Activated CD4-positive, alpha-beta T cell treated with anti-CD3 and anti-CD28 coated beads, Interleukin-2, amount 10 ng/mL, durations not matched to agents 7 days and 5 days (primary cell): ENCODE measurements at places on chromosomes 1 and 21. TPM values are rescaled to one million over a fixed set of nuclear protein-coding genes. Genes with fewer than 3 reads are reported as not detected.

- peaks cover 9% of the 10 kb centered on the region for H3K4me1 ChIP-seq
- no peak overlapping the region for H3K4me3 ChIP-seq
- H3K27me3 ChIP-seq = no peaks in the 10 kb centered on the region
- no peak for DNase-seq
Observed at GRCh38 chr1:197783510-197783948, 8.2 kb upstream of the DENND1B start.

DNA sequence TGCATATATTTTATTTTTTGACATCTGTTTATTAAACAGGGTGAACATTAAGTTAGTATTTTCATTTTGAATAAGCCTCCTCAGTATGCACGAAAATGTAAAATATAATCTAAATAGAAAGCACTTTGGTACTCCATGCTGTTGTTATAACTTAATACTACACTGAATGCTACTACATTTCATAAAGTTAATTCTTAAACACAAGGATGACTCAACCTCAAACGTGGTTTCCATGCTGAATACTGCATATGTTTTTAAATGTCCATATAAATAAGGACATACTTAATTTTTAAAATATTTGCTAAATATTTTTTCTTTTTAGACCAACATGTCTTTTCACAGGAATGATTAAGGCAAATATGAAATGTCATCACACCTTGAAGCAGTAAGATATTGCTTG lies 83.9 kb downstream of the USP24 start:
- H3K27ac ChIP-seq = no peak overlapping the region
- DNase-seq = no peak
- H3K36me3 ChIP-seq = peaks cover 62% of the 10 kb centered on the region
- no peaks in the 10 kb centered on the region for H3K27me3 ChIP-seq

- H3K27ac ChIP-seq = no peak overlapping the region
- no peaks in the 10 kb centered on the region for H3K4me1 ChIP-seq
- no peaks in the 10 kb centered on the region for H3K27me3 ChIP-seq
- H3K36me3 ChIP-seq = no peaks in the 10 kb centered on the region
- H3K4me3 ChIP-seq = no peak overlapping the region
- DNase-seq = no peak
Observed at GRCh38 chr21:45386728-45387371, 18.1 kb upstream of the COL18A1 start.

DNA sequence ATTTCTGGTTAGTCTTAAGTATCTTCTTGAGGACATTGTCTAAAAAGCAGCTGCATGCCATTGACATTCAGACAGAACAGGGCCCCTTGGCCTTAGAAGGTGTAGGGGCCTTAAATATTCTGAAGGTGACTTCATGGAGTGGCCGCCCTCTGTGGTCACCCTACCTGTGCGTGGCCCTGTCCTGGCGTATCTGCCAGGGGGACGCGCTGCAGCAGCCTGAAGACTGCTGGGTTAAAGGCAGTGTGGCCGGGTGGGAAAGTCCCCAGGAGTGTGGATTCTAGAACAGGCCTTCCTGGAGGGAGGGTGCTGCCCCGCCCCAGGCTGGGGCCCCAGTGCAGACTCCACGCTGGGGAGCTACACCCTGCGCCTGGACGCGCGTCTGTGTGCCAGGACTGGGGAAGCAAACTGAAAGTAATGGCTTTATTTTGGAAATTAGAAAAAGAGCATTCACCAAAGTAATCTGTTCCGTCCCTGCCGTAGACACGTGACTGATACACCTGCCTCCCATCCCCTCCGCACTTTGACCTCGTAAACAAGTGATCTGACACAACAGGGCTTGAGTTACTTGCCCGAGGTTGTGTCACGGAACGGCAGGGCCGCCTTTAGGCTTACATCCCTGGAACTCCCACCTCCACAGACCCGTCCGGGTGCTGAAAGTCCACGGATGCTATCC lies 1.8 kb downstream of the AGPAT3 start:
- peak overlapping the region; percentile 91 for H3K27ac ChIP-seq
- H3K4me1 ChIP-seq = peaks cover 57% of the 10 kb centered on the region
- H3K36me3 ChIP-seq = peaks cover 37% of the 10 kb centered on the region
- peak overlapping the region; percentile 78 for H3K4me3 ChIP-seq
- H3K27me3 ChIP-seq = no peaks in the 10 kb centered on the region

- H3K4me1 ChIP-seq = peaks cover 47% of the 10 kb centered on the region
- no peak overlapping the region for H3K27ac ChIP-seq
- no peak overlapping the region for H3K4me3 ChIP-seq
- H3K27me3 ChIP-seq = no peaks in the 10 kb centered on the region
Observed at GRCh38 chr1:107842241-107842640, 122.7 kb downstream of the VAV3 start.

DNA sequence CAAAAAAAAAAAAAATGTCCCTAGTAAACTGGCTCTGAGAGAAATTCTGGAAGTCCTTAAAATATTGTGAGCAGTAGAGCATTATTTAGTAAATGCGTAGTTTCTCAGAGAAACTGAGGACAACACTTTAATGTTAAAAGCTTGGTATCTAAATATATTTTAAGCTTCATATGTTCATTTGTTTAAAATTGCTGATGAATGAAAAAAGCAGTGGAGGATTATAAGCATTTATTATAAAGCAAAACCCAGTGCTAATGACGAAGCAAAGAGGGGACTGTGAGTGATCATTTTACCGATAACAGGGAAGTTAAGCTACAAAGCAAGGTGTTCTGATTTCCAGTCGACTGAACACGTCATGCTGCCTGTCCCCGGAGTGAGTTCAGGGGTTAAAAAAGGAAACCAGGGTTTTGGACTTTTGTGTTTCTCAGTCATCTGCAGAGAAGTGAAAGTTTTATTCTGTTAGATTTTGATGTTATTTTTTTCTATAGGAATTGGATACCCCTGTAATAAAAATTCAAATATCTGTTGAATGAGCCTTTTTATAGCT lies 64.5 kb upstream of the SCCPDH start:
- peaks cover 21% of the 10 kb centered on the region for H3K36me3 ChIP-seq
- no peaks in the 10 kb centered on the region for H3K27me3 ChIP-seq
- no peak for DNase-seq
- H3K4me3 ChIP-seq = no peak overlapping the region

DNA sequence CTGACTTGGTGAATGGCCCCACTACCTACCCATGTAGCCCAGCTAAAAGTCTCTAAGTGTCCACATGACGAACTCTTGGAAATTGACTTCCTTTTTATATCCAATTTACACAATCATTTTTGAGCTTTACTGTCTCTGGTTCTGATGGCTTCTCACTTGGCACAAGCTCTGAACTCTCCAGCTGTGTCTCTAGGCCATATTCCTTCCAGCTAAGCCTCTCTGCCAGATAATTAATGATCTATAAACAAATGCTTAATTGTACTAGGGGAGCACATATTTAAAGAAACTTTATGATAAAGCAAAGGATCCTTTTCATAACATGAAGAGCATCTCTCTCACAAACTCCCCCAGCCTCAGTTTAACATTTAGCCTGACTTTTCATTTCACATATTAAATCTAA lies 16.3 kb upstream of the BEND5 start:
- peaks cover 8% of the 10 kb centered on the region for H3K4me1 ChIP-seq
- no peak overlapping the region for H3K4me3 ChIP-seq
- H3K27me3 ChIP-seq = peaks cover 2% of the 10 kb centered on the region
- H3K36me3 ChIP-seq = no peaks in the 10 kb centered on the region

GRCh38 chr1:119873135-119874015 lies 22.9 kb downstream of the ADAM30 start:
- DNase-seq = no peak
- H3K4me1 ChIP-seq = peaks cover 2% of the 10 kb centered on the region
- H3K27ac ChIP-seq = no peak overlapping the region
- H3K4me3 ChIP-seq = no peak overlapping the region

- H3K36me3 ChIP-seq = peaks cover 3% of the 10 kb centered on the region
- H3K4me1 ChIP-seq = peaks cover 52% of the 10 kb centered on the region
- no peak for DNase-seq
- H3K4me3 ChIP-seq = peak overlapping the region; percentile 23
Observed at GRCh38 chr21:43734131-43734927, 15.4 kb downstream of the PDXK start.

DNA sequence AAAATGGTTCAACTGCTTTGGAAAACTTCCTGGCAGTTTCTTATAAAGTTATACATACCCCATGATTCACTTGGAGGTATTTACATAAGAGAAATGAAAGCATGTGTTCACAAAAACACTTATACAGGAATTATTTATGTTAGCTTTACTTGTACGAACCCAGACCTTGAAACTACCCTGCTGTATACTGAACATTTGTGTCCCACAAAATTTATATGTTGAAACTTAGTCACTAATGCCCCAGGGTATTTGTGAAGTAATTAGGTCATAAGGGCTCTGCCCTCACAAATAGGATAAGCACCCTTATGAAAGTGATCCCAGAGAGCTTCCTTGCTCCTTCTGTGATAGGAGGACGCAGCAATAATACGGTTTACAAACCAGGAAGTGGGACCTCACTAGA lies 42.7 kb upstream of the B3GALT2 start:
- no peak overlapping the region for H3K4me3 ChIP-seq
- H3K27ac ChIP-seq = no peak overlapping the region
- H3K4me1 ChIP-seq = peaks cover 2% of the 10 kb centered on the region
- no peak for DNase-seq

Gene LENEP
- total RNA-seq = 0.85 TPM

Gene GJC2
- 0.40 TPM for total RNA-seq

Gene CAP1
- total RNA-seq = 740 TPM

GRCh38 chr1:17805869-17806684 lies 50.9 kb downstream of the ACTL8 start:
- H3K36me3 ChIP-seq = no peaks in the 10 kb centered on the region
- H3K4me3 ChIP-seq = no peak overlapping the region

DNA sequence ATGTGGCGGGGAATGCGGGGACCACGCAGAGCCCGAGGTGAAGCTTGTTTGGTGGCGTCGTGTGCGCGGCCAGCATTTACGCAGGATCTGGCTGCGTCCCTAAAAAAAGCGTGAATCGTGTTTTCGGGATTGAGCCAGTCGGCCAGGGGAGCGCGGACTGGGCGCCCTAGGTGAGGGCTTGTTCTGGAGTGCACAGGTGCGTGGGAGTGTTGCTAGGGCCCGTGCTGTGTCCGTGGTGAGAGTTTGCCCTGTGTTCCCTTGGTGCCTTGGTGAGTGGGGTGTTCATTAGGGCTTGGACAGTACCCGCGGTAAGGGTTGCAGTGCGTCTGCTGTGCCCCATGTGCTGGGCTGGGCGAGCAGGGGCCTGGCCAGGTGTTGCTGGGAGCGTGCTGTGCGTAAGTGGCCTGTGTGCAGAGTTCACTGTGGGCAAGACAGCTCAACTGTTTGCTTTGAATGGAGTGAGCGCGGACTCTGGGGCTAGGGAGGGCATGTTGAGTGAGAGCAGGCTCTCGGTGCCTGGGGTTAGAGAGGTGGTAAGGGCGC lies 673 bp downstream of the CD46 start:
- peaks cover 14% of the 10 kb centered on the region for H3K36me3 ChIP-seq
- peaks cover 77% of the 10 kb centered on the region for H3K4me1 ChIP-seq
- H3K27me3 ChIP-seq = no peaks in the 10 kb centered on the region
- peak overlapping the region; percentile 97 for H3K27ac ChIP-seq
- H3K4me3 ChIP-seq = peak overlapping the region; percentile 100

DNA sequence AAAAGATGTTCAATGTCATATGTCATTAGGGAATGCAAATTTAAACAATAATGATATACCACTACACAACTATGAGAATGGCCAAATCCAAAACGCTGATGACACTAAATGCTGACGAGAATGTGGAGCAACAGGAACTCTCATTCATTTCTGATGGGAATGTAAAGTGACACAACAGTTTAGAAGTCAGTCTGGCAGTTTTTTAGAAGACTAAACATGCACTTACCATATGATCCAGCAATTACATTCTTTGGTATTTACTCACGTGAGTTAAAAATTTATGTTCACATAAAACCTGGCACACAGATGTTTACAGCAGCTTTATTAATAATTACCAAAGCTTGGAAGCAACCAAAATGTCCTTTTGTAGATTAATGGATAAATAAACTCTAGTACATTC lies 110.4 kb upstream of the C1orf21 start:
- no peak overlapping the region for H3K27ac ChIP-seq
- DNase-seq = no peak
- H3K4me3 ChIP-seq = no peak overlapping the region
- H3K27me3 ChIP-seq = peaks cover 2% of the 10 kb centered on the region
- H3K4me1 ChIP-seq = no peaks in the 10 kb centered on the region

- no peak overlapping the region for H3K27ac ChIP-seq
- H3K27me3 ChIP-seq = peaks cover 39% of the 10 kb centered on the region
- no peak overlapping the region for H3K4me3 ChIP-seq
- DNase-seq = no peak
Observed at GRCh38 chr1:227949954-227950734, 2.4 kb upstream of the WNT9A start.

DNA sequence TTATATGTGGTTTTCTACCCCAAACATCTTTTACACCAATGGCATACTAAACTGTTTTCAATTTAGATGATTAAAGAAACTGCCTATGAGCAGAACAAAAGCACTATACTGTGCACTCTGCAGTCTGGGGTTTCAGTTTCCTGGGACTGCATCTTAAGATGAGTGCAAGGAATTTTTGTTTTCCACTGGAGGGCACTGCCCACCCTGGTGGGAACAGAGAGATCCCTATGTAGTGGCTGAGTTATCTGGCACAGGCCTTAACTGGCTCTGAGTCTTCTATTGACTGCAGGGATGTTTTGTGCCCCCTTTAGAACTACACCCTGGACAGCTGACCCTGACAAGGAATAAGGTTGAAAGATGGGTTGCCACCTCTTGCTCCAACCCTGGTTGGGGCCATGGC lies 12.0 kb downstream of the PROK1 start:
- H3K27ac ChIP-seq = no peak overlapping the region
- no peaks in the 10 kb centered on the region for H3K36me3 ChIP-seq
- no peaks in the 10 kb centered on the region for H3K4me1 ChIP-seq
- no peaks in the 10 kb centered on the region for H3K27me3 ChIP-seq
- H3K4me3 ChIP-seq = no peak overlapping the region

GRCh38 chr1:245763873-245764331 lies 609.1 kb downstream of the KIF26B start:
- no peaks in the 10 kb centered on the region for H3K27me3 ChIP-seq
- no peaks in the 10 kb centered on the region for H3K4me1 ChIP-seq
- peaks cover 2% of the 10 kb centered on the region for H3K36me3 ChIP-seq
- no peak overlapping the region for H3K4me3 ChIP-seq

DNA sequence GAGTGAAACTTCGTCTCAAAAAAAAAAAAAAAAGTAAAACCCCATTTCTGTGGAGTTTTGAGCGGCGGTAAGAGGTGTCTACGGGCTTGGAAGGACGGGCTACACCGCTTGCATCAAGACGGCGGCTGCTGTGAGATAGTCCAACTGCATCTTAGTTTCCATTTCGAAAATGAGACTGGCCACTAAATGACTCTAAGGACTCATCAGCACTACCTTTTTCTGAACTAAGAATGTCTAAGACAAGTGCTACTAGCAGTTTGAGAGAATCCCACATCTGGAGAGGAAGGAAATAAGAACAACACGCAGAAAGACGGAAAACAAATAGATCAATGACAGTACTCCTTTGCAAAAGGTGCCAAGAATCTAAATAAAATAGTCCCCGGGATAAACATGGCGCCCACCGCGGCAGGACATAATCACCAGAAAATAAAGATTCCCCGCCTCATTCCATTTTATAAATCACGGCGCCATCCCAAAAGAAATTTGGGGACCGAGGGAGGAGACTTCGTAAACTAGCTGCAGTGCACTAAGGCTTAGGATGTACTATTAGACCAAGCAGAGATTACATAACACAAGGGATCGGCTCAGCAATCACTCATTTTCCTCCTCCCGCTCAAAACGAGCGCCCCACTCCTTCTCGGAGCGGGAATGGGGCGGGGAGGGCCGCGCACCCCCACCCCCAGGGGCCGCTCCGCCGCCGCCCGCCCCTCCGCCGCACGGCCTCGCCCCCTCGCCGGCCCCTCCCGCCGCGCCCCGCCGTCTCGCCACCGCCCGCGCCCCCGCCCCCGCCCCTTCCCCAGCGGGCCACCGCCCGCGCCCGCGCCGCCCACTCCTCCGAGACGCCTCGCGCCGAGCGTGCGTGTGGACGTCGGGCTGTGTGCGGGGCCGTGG lies 1.1 kb downstream of the POGZ start:
- DNase-seq = peak; percentile 61
- H3K4me3 ChIP-seq = peak overlapping the region; percentile 86
- H3K36me3 ChIP-seq = peaks cover 9% of the 10 kb centered on the region
- peak overlapping the region; percentile 97 for H3K27ac ChIP-seq
